ENCODE measurements at places on chromosomes 3 and 15.

DNA sequence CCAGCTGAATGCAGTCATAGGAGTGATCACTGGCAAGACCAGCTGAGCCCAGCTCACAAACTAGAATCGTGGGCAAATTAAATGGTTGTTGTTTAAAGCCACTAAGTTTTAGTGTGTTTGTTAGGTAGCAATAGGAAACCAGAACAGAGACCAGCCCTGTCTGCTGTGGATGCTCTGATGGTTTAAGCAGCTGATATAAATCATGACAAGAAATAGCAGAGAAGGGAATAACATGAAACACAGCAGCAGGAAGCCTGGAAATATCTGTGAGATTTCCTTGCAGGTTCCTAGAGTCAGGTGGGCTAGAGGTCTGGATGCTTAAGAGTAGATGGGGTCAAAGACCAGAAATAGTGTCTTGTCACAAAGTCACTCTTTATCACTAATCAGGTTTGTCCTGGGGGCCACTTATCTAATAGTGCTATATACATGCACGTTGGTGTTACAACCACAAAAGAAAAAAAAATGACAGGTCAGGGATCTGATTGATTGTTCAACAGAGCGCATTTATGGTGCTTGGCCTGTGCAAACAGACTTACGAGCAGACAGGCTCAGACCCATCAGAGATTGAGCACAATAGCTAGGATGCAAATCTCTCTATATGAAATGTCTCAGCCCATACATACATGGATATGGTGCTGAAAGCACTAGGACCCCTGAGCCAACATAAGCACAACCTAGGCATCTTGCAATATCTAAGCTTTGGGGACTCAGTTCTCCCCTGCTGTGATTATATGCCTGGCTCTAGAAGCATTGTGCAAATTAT is 967.7 kb downstream of the AGBL1 start:
- DNase-seq = no peak

DNA sequence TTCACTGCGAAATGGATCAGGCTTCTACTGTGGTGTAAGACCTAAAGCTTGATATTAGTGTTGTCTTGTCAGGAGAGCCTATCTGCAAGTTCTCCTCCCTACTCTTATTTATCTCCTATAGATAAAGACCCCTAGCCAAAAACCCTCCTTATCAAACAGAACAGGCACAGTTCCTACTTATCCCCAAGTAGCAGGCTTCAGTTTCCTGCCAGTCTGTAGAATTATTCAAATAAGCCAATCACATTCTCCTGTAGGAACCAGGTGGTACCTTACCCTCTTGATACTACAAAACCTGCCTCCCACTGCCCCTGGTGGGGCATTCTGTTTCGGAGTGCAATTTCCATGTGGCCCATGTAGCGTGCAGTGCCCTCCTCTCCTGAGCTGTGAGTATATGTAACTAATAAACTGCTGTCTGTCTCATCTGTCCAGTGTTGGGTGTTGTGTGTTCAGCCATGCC is 28.7 kb downstream of the HDGFL3 start:
- DNase-seq = no peak

- DNase-seq = no peak
These were observed 1.1 kb upstream of the ANPEP start for GRCh38 chr15:89815769-89816168.

GRCh38 chr3:177051411-177051810 is 145.9 kb downstream of the TBL1XR1 start:
- no peak for DNase-seq

- DNase-seq = no peak
These were observed 418.8 kb upstream of the NR2F2 start for GRCh38 chr15:95911570-95912279.

DNA sequence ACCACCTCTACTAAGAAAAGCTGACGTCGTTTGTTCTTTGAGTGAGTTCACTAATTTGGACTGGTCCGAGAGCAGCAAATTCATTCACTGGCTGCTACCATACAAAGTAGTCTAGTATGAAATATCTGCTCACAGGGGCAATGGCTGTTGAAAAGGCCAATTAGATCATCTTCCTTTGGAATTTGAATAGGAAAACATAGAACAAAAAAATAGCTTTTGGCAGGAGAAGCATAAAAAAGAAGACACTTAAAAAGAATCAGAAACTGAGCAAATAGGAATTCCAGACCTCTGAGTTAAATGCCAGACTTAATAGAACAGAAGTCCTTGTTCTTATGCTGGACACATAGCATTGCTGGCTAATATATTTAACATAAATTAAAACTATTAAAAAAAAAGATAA is 159.3 kb downstream of the IL1RAP start:
- no peak for DNase-seq

- no peak for DNase-seq
These were observed 271.2 kb upstream of the ROPN1 start for GRCh38 chr3:124263168-124263567.

DNA sequence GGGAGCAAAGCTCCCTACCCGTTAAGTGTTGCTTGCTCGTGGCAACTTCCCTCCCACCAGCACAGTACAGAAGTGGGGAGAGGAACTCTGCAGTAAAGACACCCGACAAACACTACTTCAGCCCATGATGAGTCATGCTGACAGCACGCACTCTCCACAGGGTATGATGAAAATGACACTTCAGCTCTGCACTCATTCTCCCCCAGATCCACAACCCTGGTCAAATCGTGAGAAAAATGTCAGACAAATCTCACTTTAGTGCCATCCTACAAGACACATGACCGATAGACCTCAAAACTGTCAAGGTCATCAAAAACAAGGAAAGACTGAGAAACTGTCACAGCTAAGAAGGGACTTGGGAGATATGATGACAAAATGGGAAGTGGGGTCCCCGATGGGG is 278.9 kb downstream of the OCA2 start:
- DNase-seq = no peak

- DNase-seq = no peak
These were observed 53.6 kb downstream of the HOMER2 start for GRCh38 chr15:82898961-82899360.

DNA sequence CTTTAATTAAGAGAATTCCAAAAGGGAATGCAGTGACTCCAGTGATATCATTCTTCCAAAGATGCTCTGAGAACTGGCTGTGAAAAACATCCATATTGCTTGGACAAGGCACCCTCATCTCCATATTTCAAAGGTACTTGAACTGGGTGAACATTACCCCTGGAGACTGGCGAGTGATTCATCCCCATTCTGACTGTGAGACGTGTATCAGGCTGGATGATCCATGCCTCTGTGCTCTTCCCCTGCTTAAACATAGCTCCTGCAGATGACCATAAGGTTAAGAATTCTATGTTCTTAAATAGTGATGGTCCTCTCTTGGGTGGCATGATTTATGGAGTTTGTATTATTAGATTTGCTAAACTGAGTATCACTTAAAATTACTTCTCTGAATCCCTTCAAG is 137.8 kb downstream of the GABRB3 start:
- DNase-seq = no peak

DNA sequence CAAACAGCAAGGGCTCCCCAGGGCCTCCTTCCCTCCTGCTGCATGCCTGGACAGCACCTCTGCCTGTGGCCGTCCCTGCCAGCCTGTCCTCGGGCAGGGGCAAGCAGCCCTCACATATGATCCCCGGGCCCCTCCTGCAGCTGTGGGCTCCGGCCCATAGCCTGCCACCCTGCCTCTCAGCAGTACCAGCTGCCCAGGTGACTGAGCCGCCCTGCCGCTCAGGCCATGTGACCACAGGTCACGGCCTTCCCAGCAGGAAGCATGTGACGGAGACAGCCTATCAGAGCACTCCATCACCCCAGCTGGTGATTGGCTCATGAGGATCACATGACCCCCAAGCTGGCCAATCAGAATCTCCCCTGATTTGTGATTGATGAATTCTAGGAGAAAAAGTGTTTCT is 23.9 kb downstream of the ALDH1L1 start:
- no peak for DNase-seq

DNA sequence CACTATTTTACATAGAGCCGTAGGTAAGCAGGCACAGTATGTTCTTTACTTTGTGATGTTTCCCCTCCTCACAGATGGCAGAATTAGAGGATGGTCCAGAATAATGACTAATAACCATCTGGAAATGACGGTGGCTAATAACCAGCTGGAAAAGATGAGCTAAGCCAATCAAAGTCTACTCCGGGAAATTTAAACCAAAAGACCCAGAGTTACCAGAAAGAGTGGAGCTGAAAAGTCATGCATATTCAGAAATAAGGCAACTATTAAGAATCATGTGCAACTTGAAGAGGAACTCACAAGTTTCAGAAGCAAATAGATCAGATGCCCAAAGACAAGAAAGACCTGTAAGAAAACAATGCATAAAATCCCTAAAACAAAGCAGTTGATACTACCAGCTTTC is 33.6 kb downstream of the DMXL2 start:
- no peak for DNase-seq

- no peak for DNase-seq
These were observed 146.0 kb downstream of the ARPP21 start for GRCh38 chr3:35785234-35785888.

GRCh38 chr3:63795438-63795837 is 23.7 kb upstream of the C3orf49 start:
- DNase-seq = no peak

DNA sequence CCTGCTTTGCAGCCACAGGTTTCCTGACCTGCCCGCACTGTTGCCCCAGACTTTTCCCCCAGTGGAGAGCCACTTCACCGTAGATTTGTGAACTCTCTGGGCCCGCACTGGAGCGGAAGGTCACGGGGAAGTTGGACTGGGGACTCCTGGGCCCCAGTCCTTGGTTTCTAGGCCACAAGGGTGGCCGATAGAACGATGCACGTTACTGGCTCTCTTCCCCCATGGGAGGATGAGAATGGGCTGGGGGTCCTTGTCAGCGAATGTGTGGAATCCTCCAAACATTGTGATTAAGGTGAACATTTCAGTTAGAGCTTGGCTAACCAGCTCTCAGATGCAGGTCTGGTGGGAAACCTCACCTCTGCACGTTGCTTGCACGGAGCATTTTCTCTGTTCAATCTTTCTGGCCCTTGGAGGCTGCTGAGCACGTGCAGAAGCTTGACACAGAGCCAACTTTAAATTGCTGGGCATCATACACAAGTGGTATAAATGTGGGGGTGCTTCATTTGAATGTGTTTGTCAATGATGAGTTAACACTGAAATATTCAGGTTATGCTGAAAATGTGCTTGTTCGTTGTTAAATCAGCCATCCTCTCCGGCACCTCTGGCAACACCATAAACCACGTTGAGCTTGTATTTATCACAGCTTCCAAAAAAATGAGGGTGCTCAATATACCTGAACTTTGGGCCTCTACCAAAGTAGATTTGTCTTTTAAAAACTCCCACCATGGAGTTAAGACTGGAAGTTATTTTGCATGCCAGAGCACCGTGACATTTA is 976 bp downstream of the DIS3L start:
- no peak for DNase-seq

DNA sequence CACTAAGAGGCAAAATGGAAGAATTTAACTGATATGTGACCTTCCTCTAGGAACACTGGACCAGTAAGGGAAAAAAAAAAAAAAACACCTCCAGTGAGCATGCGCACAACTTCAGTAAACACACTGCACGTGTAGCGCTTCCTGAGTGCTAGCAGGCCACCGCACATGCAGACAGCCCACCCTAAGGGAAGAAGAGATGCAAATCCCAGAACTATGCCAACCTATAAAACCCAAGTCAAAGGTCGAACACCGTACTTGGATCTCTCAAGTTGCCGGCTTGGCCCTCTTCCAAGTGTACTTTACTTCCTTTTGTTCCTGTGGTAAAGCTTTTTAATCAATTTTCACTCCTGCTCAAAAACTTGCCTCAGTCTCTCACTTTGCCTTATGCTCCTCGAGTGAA is 64.5 kb upstream of the CADPS start:
- no peak for DNase-seq

- DNase-seq = peak; percentile 16
These were observed 6.4 kb downstream of the CADM2 start for GRCh38 chr3:84965141-84965540.

DNA sequence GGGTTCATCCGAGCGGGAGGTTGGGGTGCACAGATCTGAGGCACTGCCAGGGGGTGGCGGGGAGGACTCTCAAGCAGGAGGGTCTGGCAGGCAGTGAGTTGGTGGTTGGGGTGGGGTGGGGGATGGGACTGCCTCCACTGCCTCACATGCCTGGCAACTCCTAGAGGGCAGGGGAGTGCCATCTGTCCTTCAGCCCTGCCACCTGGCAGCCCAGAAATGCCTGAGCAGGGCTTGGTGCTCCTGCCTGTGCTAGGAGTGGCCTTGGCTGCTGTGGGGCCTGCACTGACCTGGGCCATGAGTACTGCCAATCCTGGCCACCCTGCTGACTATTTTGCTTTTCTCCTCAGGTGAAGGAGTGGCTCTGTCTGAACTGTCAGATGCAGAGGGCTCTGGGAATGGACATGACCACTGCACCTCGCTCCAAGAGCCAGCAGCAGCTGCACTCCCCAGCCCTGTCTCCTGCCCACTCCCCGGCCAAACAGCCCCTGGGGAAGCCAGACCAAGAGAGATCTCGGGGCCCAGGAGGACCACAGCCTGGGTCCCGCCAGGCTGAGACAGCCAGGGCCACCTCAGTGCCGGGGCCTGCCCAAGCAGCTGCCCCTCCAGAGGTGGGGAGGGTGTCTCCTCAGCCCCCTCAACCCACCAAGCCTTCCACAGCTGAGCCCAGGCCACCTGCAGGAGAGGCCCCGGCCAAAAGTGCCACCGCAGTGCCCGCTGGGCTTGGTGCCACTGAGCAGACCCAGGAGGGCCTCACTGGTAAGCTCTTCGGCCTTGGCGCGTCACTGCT is 32.0 kb upstream of the APEH start:
- no peak for DNase-seq

DNA sequence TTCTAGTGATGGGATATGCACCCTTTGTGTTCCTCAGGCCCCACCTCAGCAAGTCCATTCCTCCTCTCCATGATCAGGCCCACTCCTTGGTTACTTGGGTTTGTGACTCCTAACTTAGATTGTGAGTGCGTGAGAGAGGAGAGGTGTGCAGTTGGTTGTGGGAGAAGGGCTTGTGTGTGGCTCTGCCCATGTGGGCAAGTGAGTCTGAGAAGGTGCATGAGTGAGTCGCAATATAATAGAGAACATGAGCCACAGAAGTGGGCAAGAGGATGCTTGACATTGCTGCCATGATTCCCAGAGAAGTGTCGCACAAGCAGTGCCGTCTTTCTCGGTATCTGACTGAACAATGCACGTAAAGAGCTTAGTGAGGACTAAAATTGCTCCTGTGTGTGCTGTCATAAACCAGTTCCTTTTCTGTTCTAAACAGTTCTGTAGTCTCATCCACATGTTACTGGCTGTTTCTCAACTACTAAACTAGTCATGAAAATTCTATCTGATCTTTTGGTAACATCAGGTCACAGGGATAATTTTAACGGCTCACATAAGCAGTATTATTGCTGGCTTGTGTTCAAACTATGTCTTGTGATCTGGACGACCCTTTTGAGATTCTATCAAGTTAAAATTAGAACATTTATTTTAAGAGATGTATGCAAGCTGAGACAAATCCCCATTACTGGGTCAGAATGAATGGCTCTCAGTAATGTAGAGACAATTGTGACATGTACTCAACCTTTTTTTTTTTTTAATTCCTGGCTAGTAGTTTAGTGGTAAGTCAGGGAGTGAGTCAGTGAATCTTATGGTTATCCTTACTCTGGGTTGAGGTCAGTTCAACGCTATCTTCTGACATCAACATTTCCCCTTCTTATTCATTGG is 25.6 kb downstream of the GYG1 start:
- DNase-seq = no peak

- no peak for DNase-seq
These were observed 25.5 kb upstream of the RNU6-1 start for GRCh38 chr15:67865331-67865730.
